ENCODE measurements at places on chromosomes 6 and 20.

DNA sequence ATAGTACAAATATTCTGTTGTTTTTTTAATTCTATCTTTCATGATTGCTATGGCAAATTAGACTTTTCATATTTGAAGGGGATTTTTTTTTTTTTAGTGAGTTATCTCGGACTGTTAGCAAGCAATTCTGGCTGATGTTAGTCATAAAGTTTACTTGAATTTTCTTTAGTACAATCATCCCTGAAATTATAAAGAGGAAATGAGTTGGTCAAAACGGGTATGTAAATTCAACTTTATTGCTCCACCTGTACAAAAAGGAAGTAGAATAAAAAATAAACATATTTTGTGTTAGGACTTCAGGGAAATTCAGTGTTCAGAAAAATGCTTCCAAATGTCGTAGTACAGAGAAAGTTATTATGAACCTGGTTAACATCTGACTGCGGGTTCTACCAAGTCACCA lies 40.3 kb downstream of the PPP1R14C start:
- DNase-seq: no peak

DNA sequence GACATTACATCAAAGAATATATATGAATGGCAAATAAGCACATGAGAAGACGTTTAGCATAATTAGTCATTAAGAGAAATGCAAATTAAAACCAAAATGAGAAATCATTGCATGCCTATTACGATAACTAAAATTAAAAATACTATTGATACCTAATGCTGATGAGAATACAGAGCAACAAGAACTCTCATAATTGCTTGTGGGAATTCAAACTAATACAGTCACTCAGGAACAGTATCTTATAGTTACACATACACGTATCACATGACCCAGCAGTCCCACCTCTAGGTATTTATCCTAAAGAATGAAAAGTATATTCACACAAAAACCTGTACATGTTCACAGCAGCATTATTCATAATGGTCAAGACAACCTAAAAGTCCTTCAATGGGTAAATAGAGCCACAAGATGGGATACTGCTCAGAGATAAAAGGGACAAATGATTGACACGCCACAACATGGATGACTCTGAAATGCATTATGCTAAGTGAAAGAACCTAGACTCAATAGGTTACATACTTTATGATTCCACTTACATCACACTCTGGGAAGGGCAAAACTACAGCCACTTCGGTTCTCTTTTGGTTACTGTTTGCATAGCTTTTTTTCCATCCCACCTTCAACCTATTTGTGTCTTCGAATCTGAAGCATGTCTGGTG lies 16.4 kb downstream of the CPXM1 start:
- DNase-seq: no peak

DNA sequence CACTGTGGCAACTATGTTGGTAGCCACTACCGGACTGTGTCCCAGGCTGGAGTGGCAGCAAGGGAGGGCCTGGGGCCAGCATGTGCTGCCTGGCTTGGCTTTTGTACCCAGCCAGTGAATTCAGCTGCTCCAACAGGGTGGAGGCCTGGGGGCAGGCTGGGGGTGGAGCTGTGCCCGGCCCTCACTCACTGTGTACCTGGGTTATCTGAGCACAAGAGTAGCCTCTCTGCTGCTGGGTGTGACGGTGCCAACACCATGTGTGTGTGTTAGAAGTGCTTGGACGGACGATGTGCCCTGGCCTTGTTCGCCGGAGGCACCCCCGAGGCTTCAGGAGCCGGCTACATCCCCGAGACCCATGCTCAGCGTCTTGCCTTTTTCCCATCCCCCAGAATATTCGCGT lies 49.2 kb downstream of the EFCAB8 start:
- no peak for DNase-seq

DNA sequence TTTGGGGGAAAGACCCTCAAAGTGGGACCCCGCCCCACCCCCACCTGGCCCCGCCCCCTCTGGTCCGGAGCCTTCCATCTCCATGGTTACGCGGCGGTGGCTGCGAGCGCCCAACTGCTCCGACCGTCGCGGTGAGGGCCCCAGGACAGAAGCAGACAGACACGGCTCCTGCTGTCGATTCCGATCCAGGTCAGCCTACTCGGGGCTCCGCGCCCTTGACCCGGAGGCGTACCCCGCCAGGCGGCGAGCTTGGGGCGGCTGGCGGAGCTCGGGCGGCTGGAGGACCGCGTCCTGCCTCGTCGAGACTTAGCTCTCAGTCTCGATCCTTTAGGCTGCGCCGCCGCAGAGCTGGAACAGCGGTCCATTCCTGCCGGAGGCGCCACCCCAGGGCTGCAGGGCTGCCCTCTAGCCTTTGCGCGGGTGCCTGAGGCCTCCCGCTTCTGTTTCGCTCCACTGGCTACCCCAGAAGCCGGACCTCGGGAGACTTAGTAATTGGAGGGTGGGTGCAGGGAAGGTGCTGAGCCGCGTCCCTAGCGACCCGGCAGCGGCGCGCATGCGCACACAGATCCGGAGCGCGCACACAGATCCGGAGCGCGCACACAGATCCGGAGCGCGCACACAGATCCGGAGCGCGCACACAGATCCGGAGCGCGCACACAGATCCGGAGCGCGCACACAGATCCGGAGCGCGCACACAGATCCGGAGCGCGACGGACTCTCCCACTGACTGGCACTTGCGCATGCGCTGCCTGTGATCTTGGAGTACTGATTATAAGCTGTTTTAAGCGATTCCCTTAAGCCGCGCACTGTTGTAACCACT lies at the start of gene CFAP206:
Gene CFAP206, plus strand, starts transcription at position 72 of the 820 bp plus-strand sequence. CDS start 1,868 bp downstream, outside the sequence.
- peak; percentile 93 for DNase-seq

- no peak for DNase-seq
Measured at GRCh38 chr20:20017844-20018185, 653 bp downstream of the NAA20 start.

GRCh38 chr20:54356801-54357200 lies 118.6 kb upstream of the DOK5 start:
- DNase-seq: no peak

GRCh38 chr20:64255361-64256281 lies at the start of gene PCMTD2:
TSS of gene PCMTD2 (plus strand) at chr20:64255748. CDS start at chr20:64259966, 4,218 bp downstream.
- DNase-seq: peak; percentile 76

GRCh38 chr6:136334853-136335252 lies 45.2 kb upstream of the BCLAF1 start:
- DNase-seq: no peak

DNA sequence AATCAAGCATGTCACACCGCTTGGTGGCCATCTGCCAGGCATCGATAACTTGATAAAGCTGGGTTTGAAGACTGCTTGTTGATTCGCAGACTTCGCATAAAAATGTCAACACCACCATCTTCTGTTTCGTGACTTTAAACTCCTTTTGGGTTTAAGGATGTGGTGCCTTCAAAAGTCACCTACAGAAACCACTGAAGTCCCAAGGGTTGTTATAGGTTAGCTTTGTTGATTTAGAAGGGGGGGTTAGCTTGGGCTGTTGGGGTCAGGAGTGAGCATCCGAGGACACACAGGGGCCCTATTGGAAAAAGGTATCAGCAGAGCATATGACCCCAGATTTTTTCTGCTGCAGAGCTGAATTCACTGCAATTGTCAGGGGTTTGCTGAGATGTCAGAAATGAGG lies 76.7 kb upstream of the SSTR4 start:
- no peak for DNase-seq

GRCh38 chr6:126352514-126352913 lies 12.6 kb downstream of the CENPW start:
- DNase-seq: no peak

DNA sequence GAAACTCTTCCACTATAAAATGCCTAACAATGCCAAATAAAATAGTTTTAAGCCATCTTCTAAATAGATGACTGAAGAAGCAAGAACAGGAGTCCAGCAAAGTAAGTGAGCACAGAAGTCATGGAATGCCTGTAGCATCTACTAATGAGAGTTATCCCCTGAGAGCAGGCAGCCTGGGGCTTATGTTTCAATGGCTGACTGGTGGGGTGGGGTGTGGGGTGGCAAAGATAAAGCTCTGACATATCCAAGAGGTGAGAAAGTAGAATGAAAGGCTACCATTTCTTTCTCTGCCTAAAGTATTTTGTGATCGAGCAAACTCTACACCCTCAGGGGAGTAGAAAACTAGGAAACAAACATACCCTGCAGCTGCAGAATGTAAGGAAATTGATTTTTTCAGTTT lies 348.8 kb downstream of the TFAP2B start:
- DNase-seq: no peak

DNA sequence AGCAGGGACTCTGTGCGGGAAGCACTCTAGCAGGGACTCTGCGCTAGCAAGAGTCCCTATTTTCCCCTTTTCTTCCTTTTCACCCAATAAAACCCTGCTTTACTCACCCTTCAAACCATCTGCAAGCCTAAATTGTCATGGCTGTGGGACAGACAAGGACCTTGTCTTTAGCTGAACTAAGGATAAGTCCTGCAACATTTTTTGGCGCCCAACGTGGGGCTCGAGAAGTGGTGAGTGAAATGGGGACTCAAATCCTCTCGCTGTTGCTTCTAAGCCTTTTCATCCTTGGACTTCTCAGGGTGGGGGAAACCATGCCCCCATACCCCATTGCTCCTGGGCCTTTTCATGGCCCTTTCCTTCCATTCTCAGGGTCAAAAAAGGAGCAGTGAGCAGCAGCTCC lies 46.4 kb downstream of the IMPG1 start:
- peak; percentile 8 for DNase-seq

GRCh38 chr6:139133262-139134063 lies 1.4 kb upstream of the HECA start:
- DNase-seq: no peak

DNA sequence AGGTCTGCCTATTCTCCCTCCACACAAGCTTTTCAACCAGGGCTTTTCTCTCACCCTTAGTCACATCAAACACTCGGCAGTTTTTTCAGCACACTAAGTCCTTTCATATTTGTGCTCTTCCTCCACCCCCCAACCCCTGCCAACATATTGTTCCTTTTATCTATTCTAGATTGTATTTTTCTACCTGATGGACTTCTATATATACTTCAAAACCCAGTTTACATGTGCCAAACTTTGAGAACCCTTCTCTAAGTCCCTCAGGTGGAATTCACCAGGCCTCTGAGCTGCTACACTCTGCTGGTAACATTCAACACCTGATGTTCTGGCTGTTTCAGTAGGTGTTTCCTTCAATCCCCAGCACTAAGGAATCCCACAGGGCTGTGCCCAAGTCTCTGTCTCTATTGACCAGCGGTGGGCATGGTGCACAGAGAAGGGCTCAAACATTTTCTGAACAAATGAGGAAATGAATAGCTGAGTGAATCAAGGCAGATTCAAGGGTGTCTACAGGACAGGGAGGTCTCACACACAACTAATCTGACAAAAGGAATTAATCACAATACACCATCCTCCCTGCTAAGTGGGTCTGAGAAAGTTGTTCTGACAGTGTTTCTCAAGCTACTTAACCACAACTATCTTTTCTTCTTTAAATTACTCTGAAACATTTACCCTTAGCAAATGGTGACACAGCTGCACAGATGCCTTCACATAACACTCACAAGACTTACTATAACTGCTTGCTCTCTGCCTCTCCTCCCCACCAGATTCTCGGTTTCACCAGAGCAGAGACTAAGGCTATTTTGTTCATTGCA lies 166.5 kb downstream of the TSHZ2 start:
- no peak for DNase-seq

GRCh38 chr6:142746524-142746923 lies 198.5 kb downstream of the HIVEP2 start:
- DNase-seq: peak; percentile 49

DNA sequence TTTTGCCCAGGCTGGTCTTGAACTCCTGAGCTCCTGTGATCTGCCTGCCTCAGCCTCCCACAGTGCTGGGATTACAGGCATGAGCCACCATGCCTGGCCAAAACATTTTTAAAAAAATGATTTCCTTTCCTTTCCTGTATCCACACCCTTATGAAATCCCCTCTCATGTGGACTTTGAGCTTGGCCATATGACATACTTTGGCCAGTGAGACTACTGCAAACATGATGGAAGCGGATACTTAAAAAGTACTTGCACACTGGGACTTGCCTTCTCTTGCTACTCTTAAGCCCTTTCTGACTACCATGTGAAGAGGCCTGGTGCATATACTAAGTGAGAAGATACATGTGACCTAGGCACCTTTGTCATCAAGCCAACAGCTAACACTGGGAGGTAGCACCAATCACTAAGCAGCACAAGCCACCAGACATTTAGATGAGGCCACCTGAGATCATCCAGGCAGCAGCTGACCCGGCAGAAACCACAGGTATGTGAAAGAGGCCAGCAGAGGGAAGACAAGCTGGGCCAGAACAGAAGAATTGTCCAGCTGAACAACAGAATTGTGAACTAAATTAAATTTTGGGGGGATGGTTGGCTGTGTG lies 78.5 kb upstream of the HDAC2 start:
- peak; percentile 45 for DNase-seq
